GM12892 (cell line): ENCODE measurements at places on chromosomes 1 and 21.

- no peak for DNase-seq
Measured at GRCh38 chr1:228149406-228150119, at the start of gene GJC2. Gene GJC2, plus strand, starts transcription at chr1:228149930. Its CDS starts 7,829 bp downstream, at chr1:228157759.

DNA sequence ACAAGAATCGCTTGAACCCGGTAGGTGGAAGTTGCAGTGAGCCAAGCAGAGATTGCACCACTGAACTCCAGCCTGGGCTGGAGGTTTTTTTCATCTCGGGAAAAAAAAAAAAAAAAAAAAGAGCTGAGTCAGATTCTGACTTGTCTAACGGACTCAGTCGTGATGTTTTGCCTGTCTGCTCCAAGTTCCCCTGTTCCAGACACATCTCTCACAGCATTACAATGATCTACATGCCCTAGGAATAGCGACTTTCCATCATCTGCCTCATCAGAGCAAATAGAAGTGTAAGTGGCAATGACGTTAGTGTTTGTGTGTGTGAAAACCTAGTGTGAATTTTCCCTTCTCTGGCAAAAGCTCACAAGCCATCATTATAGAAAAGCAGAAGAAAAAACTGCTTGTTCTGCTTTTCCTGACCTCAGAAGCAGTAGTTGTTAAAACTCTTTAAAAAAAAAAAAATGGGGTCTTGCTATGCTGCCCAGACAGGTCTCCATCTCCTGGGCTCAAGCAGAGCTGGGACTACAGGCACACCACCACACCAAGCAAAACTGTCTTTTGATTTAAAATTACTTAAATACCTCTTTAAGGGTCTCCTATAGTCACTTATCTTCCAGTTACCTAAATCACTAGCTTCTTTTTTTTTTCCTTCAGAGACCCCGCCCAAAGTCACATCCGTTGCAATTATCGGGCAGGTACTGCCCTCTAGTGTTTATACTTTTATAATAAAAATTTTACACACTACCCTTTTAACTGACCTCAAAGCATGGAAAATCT lies 37.3 kb downstream of the PLEKHO1 start:
- DNase-seq: no peak

DNA sequence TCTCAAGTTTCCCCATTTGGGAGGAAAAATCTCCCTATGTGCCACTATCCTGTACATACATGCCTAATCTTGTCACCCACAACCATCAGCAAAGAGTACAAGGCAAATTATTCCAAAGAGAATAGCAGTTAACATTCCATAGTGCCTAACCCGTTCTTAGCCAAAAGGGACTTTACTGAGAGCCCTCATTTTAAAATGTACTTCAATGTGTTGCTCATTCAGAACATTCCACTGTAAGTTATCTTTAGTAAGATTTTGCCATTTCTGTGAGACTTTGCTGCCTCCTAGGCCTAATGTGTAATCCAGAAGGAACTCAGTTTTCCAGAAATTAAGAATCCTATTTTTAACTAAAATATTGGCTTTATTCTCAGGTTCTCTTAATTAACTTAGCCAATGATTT lies 11.3 kb upstream of the MRPL55 start:
- no peak for DNase-seq

DNA sequence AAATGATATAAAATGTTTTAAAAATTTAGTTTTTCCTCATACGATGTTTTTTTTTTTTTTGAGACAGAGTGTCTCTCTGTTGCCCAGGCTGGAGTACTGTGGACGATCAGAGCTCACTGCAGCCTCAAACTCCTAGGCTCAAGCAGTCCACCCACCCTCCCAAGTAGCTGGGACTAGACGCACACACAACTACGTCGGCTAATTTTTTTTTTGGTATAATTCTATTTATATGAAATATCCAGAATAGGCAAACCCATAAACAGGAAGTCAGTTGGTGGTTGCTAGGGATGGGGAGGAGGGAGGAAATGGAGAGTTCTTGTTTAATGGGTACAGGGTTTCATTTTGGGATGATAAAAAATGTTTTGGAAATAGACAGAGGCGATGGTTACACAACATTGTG lies 56.5 kb downstream of the WARS2 start:
- DNase-seq: no peak

DNA sequence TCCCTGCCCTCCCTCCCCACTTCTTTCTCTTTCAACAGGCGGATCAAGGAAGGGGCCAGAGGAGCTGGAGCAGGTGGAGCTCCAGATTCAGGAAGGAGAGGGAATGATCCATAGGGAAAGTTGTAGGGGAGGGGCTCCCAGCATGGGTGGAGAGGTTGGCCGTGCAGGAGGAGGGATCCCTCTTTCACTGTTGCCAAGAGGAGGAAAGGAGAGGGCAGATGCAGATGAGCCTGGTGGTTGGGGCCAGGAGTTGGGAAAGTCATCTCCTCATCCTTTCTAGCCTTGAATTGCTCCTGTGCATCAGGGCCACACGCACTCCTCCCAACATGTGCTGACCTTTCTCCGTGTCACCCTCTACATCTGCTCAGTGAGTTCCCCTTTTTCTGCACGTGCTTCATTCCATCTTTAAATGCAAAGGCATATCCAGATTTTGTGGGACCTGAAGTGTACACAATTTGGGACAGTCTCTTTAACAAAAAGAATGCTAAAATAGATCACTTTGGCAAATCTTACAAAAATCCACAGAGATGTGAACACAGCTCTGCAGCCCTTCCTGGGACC lies 32.4 kb downstream of the ZBTB18 start:
- DNase-seq: no peak
